ENCODE measurements at places on chromosomes 16 and 17.

GRCh38 chr17:34499576-34499975 is 79.8 kb upstream of the TMEM132E start:
- DNase-seq = no peak

- DNase-seq = no peak
Observed at GRCh38 chr16:4814542-4815173, 12.2 kb upstream of the ROGDI start.

DNA sequence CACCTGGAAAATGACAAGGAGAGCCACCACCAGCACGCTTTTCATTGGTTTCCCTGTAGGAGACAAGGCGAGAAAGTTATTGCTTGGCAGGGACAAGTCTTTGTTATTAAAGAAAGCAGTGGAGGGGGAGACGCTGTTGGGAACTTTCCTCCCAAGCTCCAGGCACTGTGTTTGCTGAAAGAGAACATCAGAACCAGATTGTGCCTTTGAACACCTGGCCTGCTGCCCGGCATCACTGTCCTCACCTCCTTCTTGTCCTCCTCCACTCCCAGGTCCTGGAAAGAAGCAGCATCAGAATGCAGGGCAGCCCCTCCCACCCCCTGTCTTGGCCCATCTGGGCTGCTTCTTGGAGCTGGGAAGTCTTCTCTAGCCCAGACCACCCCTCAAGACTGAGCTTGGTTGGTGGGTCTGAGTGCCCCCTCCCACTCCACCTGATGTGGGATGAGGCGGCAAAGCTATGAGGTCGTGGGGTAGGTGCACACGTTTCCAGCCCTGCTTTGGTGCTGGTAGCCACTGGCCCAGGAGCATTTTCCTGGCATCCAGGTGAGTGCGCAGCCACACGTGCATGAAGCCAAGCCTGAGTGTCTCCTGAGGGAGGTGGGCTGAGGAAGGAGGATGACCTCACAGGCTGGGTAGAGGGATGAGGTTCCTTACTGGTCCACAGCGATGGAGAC is 6.2 kb downstream of the CCR7 start:
- no peak for DNase-seq

DNA sequence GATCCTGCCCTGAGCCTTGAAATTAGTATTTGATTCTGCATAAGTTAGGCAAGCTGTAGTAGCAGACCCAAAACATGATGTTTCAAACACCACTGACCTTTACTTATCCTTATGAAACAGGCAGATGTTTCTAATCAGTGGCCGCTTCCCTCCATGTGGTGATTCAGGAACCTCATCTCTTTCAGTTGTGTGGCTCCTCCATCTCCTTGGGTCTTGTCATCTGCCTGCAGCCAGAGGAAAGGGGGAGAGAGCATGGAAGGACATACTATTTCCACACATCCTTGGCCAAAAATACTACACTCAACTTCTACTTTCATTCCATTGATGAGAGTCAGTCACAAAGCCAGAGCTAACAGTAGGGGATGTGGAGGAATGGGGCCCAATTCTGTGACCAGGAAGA is 41.6 kb upstream of the IRX6 start:
- no peak for DNase-seq

DNA sequence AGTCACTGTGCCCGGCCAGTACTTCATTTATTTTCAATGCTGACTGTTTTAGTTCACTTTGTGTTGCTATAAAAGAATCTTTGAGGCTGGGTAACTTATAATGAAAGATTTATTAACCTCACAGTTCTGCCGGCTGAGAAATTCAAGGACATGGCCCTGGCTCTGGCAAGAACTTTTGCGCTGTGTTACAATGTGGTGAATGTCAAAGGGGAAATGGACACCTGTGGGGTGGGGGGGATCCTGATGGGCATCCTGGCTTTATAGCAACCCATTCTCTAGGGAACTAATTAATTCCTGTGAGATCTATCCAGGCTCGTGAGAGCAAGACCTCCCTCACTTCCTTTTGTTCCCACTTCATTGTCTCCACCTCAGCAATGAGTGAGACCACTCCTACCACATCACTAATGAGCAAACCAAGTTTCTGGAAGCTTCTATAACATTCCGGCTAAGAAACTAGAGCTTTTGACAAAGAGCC is 17.1 kb upstream of the CDH3 start:
- no peak for DNase-seq

DNA sequence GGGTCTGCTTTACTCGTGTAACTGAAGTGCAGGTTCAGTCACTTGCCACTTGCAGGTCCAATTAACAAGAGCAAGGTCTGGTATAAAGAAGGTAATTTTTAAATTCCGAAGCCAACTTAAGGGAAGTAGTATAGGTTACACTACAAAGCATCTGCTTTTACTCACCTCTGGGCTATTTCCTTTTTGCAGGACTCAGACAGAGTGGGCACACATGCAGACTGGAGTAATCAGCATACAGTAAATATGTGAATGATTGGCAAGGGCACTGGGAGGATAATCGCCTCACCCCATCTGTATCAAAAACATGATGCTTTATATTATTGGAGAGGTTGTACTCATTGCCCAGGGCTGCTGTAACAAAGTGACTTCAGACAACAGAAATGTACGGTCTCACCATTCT is 160.1 kb upstream of the CDH5 start:
- no peak for DNase-seq

- no peak for DNase-seq
Observed at GRCh38 chr17:40021451-40021971, 6.3 kb downstream of the CSF3 start.

DNA sequence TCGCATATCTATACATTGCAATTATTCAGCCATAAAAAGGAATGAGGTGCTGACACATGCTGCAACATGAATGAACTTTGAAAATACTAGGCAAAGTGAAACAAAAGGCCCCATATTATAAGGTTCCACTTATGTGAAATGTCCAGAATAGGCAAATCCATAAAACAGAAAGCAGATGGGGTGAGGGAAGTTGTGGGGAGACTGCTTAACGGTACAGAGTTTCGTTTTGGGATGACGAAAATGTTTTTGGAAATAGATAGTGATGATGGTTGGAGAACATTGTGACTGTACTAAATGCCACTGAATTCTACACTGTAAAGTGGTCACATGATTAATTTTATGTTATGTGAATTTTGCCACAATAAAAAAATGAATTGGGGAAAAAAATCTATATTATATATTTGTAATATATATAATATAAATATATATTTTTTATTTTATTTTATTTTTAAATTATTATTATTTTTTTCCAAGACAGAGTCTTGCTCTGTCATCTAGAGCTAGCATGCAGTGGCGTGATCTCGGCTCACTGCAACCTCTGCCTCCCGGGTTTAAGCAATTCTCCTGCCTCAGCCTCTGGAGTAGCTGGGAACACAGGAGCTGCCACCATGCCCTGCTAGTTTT is 4.2 kb upstream of the GNA13 start:
- DNase-seq = no peak

DNA sequence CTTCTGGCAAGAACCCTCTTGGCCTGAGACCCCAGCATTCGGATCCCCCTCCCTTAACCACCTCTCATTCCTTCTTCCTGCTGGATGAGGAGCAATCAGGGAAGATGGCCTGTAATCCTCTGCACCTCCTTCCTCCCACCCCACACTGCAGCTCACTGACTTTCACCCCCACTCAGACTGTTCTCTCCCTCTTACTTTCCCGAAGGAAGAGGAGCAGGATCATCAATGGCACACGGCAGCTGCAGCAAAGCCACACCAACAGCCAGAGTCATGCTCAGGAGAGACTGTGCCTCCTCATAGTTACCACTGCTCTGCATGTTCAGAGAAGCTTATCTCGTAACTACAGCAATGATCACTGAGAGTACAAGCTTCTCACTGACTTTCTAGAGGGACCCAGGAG is 10.1 kb upstream of the TMEM101 start:
- no peak for DNase-seq

Data from left ventricle myocardium inferior (tissue), 1 donor.